ENCODE measurements at places on chromosomes 2 and 18.
A peak's percentile ranks its signal among the peaks of the same experiment; 100 is the strongest.

- DNase-seq: no peak
These were observed 687.8 kb downstream of the SLC4A3 start for GRCh38 chr2:220315098-220315823.

DNA sequence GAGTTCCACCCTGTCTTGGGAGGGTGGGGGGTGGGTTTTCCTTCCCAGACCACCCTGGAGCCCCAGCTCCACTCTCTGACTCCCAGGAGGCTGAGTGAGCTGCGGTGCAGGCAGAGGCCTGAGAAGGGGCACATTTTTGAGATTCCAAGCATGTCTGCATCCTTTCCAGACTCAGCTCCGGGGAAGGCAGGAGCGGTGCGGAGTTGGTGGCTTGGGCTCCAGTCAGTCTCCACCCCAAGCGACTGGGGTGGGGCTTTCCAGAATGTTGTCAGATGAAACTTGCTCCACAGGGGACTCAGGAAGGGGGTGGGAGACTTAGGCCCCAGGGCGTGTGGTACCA lies 44.2 kb upstream of the HS6ST1 start:
- DNase-seq: no peak

GRCh38 chr2:230471074-230471473 lies 55.1 kb downstream of the SP100 start:
- DNase-seq: no peak

GRCh38 chr2:124911560-124911959 lies 886.5 kb downstream of the CNTNAP5 start:
- DNase-seq: no peak

DNA sequence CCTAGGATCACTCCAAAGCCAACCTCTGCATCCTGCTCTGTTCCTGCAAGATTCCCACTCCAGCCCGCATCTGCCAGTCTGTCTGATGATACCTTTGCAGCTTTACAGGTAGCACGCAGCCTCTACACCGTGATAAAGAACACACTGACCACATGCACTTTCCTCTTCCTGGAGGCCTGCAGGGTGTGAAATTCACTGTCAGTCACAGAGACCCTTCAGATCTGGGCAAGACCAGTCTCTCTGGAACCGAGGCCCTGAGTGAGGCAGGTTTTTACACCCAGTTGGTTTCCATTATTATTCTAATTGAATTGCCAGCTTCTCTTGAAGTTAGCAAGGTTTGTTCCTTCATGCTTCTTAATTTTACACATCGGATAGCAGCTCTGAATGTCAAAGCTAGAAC lies 30.5 kb upstream of the TWIST2 start:
- DNase-seq: no peak

GRCh38 chr2:233032551-233033320 lies at the start of gene NEU2:
Gene NEU2, plus strand, starts transcription at chr2:233032672. Its CDS starts 0 bp downstream, at chr2:233032672.
- no peak for DNase-seq

- no peak for DNase-seq
These were observed 234.8 kb downstream of the DSEL start for GRCh38 chr18:67281746-67282145.

DNA sequence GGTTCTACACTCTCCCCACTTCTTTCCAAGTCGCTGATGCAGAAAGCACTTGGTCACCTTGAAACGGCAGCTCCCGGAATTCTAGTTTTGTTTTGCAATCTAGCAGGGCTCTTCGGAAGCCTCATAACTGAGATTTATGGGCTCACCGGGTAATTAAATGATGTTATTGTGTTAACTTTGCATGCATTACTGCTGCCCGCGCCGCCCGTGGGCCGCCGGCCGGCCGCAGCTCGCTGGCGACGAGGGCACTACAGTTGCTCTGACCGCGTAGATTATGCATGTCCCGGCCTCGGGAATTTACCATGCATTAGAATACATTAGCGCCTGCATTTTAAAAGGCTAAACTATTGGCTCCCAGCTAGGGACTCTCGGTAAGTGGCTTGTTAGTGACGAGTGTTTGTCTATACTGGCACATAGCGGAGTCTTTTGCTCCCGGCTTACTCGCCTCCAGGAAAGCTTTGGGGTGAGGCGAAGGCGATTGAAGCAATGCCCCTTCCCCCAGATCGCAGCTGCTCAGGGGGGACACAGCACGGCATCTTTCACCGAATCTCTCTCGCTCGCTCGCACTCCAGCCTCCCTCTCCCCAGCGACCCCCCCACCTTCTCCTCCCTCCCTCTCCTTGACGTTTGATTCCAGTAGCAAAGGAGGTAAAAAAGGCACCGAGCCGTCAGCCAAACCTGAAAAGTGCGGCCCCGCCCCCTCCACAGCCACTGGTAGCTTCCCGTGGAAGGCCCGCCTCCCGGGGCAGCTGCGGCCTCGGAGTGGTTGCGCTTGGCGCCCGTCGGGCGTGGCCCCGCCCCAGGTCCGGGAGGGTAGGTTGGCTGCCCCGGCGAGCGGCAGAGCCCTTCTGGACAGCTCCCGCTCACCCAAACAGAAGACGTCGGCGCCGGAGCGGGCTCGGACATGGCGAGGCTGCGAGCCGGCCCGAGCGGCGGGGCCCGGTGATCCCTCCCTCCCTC lies at the start of gene ONECUT2:
ONECUT2 (plus strand) TSS at position 839 of the 959 bp plus-strand sequence. CDS start 343 bp downstream, outside the sequence.
- peak; percentile 95 for DNase-seq

GRCh38 chr18:55900380-55900779 lies 312.4 kb upstream of the TCF4 start:
- DNase-seq: no peak

All from cardiac septum (tissue), 1 donor.